ENCODE measurements at places on chromosomes 6 and 20. TPM values are rescaled to one million over a fixed set of nuclear protein-coding genes. Genes with fewer than 3 reads are reported as not detected.

Gene CGAS
- total RNA-seq: 8.7 TPM

Gene PKIB
- not detected for total RNA-seq

Gene F13A1
- total RNA-seq: not detected

Gene GNMT
- total RNA-seq: not detected

Gene TBX18
- 0.68 TPM for total RNA-seq
